Astrocyte (in vitro differentiated cells and primary cell): ENCODE measurements at places on chromosomes 11 and 22.
A peak's percentile ranks its signal among the peaks of the same experiment; 100 is the strongest.

- peak; percentile 84 for DNase-seq
Observed at GRCh38 chr11:128095466-128095981, 491.8 kb downstream of the ETS1 start.

- DNase-seq, result no peak
Observed at GRCh38 chr11:134374171-134374570, 37.9 kb downstream of the B3GAT1 start.

- DNase-seq, result no peak
Observed at GRCh38 chr11:508956-509355, 1.9 kb upstream of the RNH1 start.

- no peak for DNase-seq
Observed at GRCh38 chr11:69362315-69362714, 68.4 kb downstream of the MYEOV start.

DNA sequence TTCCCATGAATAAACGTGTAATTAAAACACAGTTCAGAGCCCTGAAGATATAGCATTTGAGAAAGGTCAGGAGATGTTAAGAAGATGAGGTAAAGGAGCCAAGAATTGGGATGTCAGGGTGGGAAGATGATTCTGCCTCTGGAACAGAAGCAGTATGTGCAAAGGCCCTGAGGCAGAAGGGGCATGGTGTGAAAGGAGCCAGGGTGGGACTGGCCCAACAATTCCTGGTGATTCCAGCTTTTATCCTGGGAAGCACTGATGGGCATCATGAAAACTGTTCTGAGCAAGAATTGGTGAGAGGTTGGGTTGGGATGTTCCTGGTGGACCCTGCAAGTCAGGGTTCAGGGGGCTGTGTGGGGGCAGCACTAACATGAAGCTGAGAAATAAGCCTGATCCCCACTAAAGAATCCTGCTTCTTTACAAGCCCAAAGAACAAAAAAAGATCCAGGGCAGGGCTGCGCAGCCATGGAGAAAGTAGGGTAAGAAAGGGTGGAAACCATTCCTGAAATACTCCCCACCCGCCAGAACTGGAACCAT lies 2.5 kb upstream of the FXYD6 start:
- DNase-seq, result no peak
